Activated T-helper 1 cell treated with anti-CD3 and anti-CD28 coated beads, Interleukin-2, amount 50 U/mL, for 16 hours (primary cell): ENCODE measurements at places on chromosomes 11 and 22.

GRCh38 chr11:67253872-67254624 is 12.2 kb upstream of the GRK2 start:
- no peak for DNase-seq

DNA sequence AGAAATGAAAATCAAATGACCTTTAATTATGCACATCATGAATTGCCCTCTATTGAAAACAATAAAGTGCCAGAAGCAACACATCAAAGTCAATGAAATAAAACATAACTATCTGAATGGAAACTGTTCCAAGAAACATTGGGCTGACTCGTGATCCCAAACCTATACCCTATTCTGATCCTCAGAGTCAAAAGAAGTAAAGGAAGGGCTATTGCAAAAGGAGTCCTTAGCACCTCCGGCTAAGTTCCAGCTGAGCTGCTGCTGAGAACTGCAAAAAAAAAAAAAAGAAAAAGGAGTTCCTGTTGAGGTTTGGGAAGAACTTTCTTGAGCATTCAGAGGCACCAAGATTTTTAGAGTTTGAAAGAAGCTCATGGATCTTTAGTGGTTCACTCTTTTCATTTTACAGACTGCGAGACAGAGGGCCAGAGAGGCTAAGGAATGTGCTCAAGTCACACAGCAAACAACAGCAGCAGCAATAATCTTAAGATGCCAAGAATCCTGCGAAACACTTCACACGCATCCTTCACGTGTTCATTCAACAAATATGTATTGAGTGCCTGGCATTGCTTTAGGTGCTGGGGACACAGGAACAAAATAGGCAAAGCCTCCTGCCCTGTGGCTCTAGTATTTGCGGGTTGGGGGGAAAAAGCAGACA is 841 bp upstream of the TMPRSS13 start:
- DNase-seq: no peak

DNA sequence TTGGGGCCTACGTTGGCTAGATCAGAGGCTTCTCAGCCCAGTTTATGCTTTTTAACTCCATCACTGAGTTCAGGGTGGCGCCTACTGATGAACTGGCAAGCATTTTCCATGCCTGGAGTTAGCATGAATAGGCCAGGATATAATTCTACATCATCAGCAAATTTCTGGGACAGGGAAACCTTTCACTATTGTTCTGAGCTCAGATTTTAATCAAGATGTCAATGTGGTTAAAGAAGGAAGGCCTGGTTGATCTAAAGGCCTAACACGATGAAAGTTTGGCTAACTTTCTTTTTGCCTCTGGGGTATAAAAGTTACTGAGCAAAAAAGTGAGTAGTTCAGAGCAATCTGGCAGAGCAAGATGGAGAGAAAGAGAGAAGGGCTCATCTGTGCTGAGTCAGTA is 21.7 kb upstream of the IFITM3 start:
- no peak for DNase-seq

GRCh38 chr11:42802201-42802899 is 509.4 kb upstream of the API5 start:
- DNase-seq: no peak

DNA sequence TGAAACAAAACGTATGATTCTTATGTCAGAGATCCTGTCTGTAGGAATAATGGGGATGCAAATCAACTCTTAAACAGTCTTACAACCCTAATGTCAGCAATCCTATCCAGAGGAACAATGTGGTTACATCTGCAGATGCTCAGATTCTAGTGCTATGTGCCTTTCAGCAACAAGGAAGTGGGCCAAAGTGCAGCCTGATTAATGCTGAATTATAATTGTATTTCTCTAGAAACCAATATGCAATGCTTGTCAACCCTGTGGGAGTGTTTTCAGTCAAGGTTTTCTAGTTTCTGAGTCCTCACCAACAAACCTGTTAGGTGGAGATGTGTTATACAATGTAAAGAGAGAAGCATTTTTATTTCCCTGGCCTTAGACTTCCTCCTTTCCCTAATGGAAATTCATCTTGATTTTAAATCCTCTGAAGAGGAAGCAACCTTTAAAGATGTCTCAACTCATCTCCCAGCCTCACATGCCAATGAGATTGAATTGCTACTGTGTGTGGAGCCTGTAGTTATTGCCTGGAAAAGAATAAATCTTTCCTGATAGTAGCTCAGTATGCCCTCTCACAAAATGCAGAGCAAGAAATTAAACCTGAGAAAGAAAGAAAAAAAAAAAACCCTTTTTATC is 26.2 kb upstream of the TMEM123 start:
- DNase-seq: no peak

DNA sequence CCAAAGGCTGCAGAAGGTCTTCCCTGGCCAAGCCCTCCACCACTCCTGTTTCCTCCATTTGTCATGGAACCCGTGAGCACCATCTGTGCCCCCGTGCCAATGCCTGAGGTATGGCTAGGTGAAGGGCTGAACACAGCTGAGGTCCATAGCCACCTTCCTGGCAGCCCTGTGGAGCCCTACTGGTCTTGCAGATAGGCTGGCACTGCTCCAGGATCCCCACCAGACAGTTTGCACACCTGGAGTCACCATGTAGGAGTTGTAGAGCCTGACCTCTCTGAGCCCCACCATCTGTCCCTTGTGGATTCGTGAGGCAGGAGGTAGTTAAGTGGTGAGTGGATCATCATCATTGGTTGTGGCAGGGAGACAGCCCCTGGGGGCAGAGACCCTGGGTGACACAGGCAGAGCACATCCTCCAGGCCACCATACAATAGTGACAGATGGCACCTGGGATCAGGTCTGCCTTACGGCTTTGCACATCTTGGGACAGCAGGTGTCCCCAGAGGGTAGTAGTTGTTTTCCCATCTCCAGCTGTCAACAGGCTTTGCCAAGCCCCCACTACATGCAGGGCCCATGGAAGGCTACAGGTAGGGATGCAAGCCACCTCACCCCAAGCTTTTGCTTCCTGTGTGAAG is 52.5 kb upstream of the SUSD2 start:
- DNase-seq: no peak

DNA sequence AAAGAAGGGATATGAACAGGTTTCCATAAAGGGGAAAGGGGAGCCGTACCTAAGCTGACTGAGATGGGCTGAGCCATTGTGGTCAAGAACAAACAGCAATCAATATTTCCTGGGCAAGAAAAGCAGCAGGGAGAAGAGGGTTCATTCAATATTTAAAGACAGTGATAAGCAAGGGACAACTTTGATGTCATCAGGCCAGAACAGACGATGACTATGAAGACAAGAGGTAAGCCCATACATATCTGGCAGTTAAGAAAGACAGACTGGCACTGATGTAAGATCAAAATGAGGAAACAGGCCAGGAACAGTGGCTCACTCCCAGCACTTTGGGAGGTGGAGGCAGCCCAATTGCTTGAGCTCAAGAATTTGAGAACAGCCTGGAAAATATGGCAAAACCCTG is 2.4 kb downstream of the OR5A2 start:
- DNase-seq: no peak

GRCh38 chr11:104992781-104993180 is 24.4 kb upstream of the CASP4 start:
- DNase-seq: no peak
